ENCODE measurements at places on chromosomes 4 and X.

- no peak for DNase-seq
Measured at GRCh38 chrX:25016361-25016671, 551 bp upstream of the ARX start.

- no peak for DNase-seq
Measured at GRCh38 chrX:153209347-153209746, 30.3 kb downstream of the MAGEA1 start.

GRCh38 chr4:162791226-162791625 is 375.5 kb downstream of the NAF1 start:
- no peak for DNase-seq

DNA sequence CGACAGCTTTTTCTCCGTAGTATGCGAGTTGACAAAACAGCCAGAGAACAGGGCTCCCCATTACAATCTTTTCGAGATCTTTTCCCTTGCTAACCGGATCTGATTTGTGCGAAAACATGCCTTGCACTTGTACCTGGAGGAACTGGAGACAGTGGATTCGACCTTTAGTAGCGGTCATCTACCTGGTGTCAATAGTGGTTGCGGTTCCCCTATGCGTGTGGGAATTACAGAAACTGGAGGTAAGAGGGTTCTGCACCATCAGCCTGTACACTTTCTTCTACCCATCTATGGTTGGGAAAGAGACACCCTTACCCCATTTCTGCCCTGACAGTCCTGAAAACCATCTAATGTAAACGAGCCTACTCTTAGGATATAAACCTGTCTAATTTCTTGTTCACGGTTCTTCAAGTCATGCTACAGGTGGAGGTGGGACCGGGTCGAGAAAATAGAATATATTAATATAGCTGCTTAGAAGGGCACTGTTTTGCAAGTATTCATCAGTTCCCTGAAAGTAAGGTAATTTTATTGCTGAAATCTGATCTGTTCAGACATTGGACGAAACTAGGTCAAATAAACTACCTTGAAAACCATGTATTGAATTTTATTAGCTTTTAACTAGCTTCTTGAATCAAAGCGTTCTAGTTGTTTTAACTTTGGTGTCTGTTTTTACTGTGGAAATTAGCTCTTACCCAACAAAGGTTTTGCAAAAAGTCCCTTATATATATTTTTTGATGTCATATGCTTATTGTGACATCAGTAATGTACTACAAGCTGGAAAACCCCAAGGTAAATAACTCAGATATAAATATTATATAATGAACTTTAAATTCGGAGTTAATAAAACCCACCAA is 869 bp downstream of the TMEM184C start:
- no peak for DNase-seq

- no peak for DNase-seq
Measured at GRCh38 chr4:184444953-184445309, 29.4 kb downstream of the IRF2 start.

DNA sequence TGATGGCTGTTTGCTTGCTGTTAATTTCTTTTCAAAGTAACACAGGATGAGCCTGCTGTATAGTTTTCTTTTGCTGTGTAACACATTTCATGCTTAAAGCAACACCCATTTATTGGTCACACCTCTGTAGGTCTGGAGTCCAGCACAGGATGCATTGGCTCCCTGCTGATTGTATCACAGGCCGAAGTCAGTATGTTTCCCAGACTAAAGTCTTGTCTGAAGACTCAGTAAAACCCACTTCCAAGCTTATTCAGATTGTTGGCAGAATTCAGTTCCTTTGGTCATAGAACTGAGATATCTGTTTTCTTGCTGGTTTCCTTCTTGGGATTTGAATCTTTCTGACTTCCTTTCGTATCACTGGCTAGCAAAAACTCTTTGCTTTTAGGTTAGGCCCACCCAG is 54.3 kb downstream of the LRP2BP start:
- DNase-seq, result no peak

GRCh38 chr4:180926277-180926676 is 1316.9 kb upstream of the TENM3 start:
- DNase-seq, result no peak

GRCh38 chr4:184384056-184384809 is 90.1 kb downstream of the IRF2 start:
- no peak for DNase-seq

- DNase-seq, result no peak
Measured at GRCh38 chr4:118318931-118319330, 33.9 kb downstream of the PRSS12 start.

DNA sequence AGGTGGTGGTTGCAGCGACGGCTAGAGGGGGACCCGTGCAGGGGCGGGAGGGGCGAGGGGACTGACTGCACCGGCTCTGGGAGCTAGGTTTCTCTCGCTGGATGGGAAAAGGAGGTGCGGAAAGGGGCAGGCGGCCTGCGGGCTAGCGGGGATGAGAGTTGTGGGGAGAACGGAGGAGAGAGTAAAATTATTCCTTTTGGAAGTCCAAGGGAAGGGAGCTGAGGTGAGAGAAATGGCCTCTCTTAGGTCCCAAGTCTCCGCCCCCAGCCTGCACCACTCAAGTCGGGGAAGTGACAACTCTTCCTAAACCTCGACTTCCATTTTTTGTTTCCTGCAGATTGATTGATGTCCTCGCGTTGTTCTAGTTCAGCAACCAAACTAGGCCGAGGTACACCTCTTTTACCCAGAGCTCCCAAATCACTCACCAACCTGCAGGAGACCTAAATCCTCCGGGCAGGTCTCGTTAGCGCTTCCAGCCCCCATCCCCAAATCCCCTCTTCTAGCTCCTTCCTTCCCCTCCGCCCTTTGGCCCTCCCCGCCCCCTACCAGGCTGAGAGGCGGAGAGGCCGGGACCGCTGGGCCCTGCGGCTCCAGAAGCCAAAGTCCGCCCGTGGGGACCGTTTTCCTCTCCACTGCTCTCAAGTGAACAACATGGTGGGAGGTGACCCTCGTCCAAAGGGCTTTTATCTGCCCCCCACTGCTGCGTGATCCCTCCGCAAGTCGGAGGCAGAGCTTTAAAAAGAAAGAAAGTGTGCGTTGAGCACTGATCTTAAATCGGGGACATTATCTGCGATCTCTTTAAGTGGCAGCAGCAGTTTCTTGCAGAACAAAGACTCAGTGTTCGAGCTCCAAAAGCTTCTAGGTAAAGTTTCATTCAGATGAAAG is 7.3 kb downstream of the PITX2 start:
- no peak for DNase-seq

- DNase-seq, result no peak
Measured at GRCh38 chrX:98924511-98924910, 1485.6 kb downstream of the PCDH19 start.

DNA sequence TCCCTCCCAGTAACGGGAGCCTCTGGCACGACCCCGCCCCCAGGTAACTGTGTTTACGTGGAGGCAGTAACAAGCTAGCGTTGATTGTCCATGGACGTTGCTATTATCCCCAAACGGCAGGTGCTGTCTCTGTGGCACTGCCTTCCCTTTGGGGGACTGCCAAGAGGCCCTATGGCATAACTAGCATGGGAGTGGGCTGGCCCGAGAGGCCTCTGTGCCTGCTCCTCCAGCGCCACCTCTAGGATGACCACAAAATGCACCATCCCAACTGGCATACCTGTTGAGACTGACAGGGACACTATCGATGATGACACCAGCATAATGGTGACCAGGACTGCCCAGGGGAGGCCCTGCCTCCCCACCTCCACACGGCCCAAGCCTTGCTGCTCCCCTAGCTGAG is 1.5 kb downstream of the SRPK3 start:
- DNase-seq, result no peak

GRCh38 chrX:144849141-144849540 is 398.2 kb upstream of the SPANXN1 start:
- no peak for DNase-seq

- DNase-seq, result no peak
Measured at GRCh38 chrX:76802708-76803107, 375.2 kb downstream of the MAGEE1 start.

- DNase-seq, result no peak
Measured at GRCh38 chr4:37706032-37706431, 19.9 kb upstream of the RELL1 start.

GRCh38 chr4:155854582-155855226 is 11.4 kb downstream of the ASIC5 start:
- DNase-seq, result no peak

GRCh38 chr4:3148926-3149325 is 74.4 kb downstream of the HTT start:
- DNase-seq, result no peak

- DNase-seq, result no peak
Measured at GRCh38 chr4:136865526-136865925, 666.8 kb downstream of the PCDH18 start.

DNA sequence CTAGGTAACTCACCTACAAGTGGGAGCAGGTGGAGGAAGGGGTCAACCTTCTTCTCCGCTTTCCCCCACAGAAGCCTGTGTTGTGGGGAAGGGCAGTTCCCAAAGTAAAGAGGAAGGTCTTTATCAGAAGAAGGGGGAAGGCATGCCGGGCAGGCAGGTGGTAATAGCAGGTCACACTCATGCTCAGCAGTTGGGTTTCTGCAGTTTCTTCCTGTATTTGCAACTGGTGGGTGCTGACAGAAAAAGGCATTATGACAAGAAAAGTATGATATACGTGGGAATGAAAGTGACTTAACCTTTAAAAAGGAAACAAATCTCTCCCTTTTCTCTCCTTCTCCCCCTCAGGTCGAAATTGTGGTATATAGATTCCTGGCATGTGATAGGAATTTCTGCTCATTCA is 3.7 kb downstream of the MTMR1 start:
- no peak for DNase-seq

- no peak for DNase-seq
Measured at GRCh38 chrX:98795636-98796035, 1614.4 kb downstream of the PCDH19 start.

- no peak for DNase-seq
Measured at GRCh38 chr4:66516940-66517339, 846.7 kb upstream of the EPHA5 start.

GRCh38 chrX:46456125-46456922 is 88.9 kb downstream of the ZNF674 start:
- no peak for DNase-seq

DNA sequence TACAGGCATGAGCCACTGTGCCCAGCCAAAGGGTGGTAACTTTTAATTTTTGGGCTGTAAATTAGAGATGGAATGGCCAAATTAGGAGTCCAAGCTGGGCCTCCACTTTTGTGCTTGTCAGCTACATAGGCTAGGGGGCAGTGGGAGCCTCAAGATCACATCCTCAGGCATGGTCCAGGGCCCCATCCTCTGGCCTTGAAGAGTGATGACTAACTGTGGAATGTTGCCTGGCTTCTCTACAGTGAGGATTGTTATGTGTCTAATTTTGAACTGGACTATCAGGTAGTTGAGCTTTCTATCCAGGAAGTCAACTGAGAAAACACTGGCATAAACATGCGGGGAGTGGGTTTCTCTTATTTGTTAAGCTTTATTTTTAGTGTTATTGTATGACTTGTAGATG is 33.0 kb downstream of the CCNG2 start:
- no peak for DNase-seq

GRCh38 chr4:41103657-41104056 is 110.7 kb downstream of the APBB2 start:
- no peak for DNase-seq

Data from lower leg skin (tissue), 4 donors.